ENCODE measurements at places on chromosomes 7 and 10.

GRCh38 chr10:5512881-5513612, 11.7 kb upstream of the CALML3 start:
- no peak for DNase-seq

DNA sequence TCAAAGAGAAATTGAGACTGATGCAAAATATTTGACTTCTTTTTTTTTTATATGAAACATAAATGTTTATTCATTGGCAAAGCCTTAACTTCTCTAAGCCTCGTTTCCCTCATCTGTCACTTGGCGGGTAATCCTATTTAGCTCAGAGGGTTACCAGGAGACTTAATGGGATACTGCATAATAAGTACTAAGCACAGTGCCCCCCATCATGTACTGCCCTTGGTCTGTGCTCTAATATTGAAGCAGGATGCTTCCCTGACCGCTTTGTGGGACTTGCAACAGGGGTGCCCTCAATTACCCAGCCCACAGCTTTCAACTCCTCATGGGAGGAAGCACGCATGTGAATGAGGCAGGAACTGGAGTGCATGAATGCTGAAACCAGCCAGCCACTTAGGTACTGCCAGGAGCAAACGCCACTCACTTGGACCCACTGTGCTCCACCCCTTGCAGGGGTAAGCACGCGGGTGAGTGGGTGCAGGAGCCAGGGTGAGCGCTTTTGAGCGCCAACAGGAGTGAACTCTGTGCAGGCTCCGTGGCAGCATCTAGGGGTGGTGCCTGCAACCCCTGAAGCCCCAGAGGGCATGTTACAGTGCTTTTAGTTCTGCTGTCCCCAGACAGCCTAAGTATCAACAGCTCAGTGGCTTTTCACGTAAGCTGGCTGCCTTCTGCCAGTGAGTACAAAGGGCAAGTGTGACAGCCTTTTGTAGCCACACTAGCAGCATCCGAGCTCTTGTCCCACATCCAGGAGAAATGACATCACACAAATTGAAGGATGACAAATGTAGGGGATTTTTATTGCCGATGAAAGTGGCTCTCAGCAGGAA, 209.8 kb upstream of the C7orf33 start:
- DNase-seq: no peak

- no peak for DNase-seq
Observed at GRCh38 chr10:132395704-132396493, 1.1 kb upstream of the PWWP2B start.

GRCh38 chr10:11795101-11795920, 27.8 kb upstream of the PROSER2 start:
- no peak for DNase-seq

DNA sequence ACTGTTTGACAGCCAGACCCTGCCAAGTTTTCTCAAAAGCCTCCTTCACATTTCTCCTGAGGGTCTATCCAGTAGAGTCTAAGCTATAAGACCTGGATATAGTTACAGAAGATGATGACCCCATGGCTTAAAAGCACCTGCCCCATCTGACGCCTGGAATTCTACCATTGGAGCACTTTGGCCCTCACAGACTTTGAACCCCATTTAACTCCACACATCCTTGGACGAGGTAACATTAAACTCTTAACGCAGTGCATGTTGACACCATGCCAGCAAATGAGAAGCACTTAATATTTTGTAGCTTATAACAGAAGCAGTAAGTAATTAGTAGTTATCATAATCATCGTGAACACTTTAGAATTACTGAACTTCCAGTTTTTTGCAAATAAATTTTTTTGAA, 61.9 kb upstream of the SMNDC1 start:
- no peak for DNase-seq

- peak; percentile 42 for DNase-seq
Observed at GRCh38 chr10:77139252-77140160, 498.1 kb downstream of the KCNMA1 start.

DNA sequence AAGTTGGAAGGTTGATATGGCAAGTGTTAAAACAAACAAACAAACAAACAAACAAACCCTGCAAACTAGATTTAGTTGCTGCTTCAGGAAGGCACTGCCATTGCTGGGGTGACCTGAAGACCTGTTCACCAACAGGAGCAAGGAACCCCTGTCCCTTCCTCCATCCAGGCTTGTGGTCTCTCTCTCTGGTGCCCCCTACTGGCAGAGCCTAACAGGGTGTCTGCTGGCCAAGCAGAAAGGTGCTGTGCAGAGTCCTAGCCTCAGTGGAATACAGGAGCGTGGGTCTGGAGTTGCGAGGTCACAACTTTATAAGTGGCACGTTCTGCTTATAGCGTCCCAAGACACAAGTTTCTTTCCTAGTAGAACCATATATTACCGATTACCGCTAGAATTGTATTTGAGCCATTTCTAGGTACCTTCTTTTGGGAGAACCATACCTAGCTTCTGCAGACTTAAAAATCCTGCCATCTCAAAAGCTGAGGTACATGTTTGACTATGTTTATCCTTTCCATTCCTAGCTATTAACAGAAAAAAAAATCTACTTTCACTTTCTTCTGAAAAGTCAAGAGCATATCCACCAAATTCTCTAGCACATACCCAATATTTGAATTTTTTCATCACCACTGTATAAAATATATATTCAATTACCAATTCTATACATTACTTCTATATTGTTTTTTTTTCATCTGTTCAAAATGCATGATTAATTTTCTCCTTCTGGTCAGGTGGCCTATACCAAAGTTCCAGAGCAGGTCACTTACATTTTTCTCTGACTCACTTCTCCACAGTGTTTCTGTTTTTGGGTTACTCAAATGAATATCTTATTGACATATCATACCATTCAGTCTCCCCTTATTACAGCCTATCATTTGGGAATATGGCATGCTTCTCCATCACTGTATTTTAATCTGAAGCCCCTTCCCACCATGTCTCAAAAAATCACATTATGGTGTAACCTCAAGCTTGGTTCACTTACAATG, 29.1 kb upstream of the CALD1 start:
- DNase-seq: peak; percentile 45

GRCh38 chr10:47402641-47403301, 18.7 kb upstream of the ZNF488 start:
- DNase-seq: peak; percentile 97
